ENCODE measurements at places on chromosomes 12 and 14. TPM values are rescaled to one million over a fixed set of nuclear protein-coding genes. Genes with fewer than 3 reads are reported as not detected.
A peak's percentile ranks its signal among the peaks of the same experiment; 100 is the strongest.

GRCh38 chr12:118850244-118850825, 131.0 kb upstream of the SRRM4 start:
- DNase-seq = no peak

DNA sequence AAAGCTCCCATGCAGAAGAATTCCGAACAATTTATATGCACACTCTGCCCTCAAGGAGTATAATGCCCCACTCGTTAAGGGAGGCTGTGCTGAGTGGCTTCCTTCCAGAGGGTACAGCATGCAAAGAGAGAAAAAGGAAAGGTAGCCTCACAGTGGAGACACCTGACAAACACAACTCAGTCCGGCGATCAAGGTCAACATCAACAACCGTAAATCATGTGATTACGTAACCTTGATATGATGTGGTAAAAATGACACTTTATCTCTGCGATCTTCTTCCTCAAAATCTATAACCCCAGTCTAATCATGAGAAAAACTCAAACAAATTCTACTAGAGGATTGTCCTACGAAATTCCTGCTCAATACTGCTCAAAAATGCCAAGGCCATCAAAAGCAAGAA, 400.5 kb upstream of the CCDC196 start:
- DNase-seq = no peak

DNA sequence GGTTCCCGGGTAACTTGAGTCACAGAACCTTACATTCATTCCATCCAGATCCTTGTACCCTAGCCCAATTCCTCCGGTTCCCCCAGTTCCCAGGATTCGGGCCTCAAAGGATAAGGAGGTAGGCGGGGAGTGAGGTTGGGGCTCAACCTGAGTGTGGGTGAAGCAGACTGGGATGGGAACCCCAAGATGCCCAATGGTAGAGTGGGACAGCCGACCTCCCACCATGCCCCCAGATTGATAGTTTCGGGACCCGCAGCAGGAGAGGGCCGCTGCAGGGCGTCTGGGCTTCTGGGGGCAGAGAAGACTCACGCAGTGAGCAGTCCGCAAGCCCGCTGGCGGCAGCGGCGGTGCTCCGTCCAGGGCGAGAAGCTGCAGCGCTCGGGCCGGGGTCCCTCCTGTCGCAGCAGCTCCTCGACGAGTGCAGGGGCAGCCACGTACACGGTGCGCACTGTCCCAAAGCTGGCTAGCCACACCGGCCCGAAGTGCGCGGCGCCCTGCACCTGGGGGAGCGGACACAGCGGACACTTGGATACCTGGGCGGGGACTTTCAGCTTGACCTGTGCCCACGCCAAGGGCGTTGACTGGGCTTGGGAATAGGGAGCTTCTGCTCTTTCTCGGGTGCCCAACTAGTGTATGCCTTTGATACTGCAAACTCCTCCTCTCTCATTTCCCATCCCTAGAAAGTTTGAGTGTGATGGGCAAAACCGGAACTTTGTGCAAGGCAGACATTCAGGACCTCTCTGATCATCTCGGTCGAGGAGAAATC, 997 bp downstream of the CYP27B1 start:
- DNase-seq = no peak

DNA sequence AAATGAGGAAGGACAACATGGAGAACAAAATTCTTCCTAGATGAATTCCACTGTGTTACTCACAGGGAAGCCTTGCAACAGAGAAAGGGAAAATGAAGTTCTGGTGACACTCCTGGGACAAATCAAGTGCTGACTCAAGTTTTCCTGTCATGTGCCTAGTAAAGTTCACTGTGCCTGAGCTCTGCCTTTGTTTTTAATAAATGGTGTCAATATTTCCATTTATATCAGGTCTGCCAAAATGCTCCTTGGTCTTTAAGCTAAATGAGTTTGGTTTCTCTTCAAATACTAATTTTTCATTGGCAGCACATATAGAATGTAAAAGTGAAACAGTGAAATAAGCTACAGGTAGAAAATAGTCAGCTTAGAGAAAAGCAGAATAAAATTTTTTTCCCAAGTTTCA, 33.0 kb downstream of the HIGD1C start:
- peak; percentile 24 for DNase-seq

DNA sequence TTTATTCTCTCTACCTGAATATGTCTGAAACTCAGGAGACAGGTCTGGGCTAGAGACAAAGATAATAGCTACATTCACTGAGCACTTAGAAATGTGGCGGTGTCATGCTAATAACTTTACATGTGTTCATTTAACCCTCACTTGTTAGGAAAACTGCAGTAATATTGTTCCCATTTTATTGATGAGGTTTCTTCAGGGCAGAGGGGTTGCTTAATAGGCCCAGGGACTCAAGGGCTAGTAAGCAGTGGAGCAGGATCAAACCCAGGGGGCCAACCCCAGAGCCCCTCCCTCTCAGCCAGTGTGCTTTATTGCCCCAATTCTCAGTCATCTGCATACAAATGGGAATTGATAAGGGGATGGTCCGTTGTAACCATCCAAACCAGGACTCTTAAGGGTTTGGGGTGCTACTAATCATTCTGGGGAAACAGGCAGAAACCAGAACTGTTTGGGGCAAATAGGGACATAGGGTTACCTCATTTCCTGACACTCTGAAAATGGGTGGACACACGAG, 142.8 kb upstream of the AMIGO2 start:
- DNase-seq = no peak

TCL1B gene
- total RNA-seq = not detected

DNA sequence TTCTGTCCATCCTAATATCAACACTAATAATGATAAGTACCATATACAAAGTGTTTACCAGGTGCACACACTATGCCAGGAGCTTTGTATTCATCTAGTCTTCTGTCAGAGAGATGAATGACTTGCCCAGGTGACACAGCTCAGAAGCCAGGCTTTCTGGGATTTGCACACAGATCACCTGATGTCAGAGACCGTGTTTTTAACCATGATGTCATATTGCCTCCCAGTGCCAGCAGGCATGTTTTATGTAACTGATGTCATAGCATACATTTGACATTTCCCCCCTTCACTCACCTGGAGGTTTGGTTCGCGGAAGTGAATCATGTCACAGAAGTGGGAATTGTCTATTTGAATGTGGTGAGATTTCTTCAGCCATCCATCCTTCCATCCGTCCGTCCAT, 5.7 kb downstream of the WSCD2 start:
- no peak for DNase-seq

PLXNC1 gene
- 0.24 TPM for total RNA-seq

DNA sequence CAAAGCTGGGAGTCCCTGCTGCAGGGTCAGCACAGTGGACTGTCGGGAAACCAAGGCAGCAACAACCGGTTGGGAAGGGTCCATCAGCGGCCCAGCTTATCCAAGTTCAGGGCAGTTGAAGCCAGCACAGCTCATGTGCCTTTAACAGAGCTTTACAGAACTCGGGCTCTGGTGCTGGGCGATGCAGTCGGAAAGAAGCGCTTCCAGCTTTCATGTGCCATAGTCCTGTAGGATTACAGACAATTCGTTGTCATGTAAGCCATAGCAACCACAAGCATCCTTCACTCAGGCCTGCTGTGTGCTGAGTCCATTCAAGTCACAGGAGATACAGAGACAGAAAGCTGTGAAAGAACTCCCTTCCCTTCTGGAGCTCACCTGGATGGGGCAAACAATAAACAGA, 3.5 kb upstream of the FAM181A start:
- no peak for DNase-seq

FAM186B gene
- total RNA-seq = 0.29 TPM

- DNase-seq = no peak
These were observed 1.3 kb downstream of the TEX52 start for GRCh38 chr12:2855546-2855945.

- DNase-seq = peak; percentile 10
These were observed 65.8 kb upstream of the DACT1 start for GRCh38 chr14:58571769-58572472.

DNA sequence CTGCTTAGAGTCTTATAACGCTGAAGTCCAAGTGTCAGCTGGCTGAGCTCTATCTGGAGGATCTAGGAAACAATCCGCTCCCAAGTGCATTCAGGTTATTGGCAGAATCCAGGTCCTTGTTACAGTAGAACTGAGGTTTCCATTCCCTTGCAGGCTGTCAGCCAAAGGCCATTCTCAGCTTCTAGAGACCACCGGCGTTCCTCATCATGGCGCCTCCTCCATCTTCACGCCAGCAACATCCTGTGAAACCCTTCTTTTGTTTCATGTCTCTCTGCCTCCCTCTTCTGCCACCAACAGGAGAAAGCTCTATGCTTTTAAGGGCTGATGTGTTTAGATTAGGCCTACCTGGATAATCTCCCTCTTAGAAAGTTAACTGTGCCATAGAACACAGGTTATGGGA, 133.0 kb upstream of the RASSF8 start:
- no peak for DNase-seq

GRCh38 chr12:122201381-122201780, 2.1 kb upstream of the B3GNT4 start:
- no peak for DNase-seq

GRCh38 chr14:83994020-83994419, 1535.9 kb upstream of the FLRT2 start:
- DNase-seq = no peak

GRCh38 chr14:58796242-58797009, 158.7 kb downstream of the DACT1 start:
- DNase-seq = no peak

GRCh38 chr12:108580531-108580930, 17.4 kb downstream of the TMEM119 start:
- DNase-seq = no peak

GRCh38 chr14:22070119-22070982, 396.7 kb upstream of the OR4E1 start:
- DNase-seq = peak; percentile 3

DNA sequence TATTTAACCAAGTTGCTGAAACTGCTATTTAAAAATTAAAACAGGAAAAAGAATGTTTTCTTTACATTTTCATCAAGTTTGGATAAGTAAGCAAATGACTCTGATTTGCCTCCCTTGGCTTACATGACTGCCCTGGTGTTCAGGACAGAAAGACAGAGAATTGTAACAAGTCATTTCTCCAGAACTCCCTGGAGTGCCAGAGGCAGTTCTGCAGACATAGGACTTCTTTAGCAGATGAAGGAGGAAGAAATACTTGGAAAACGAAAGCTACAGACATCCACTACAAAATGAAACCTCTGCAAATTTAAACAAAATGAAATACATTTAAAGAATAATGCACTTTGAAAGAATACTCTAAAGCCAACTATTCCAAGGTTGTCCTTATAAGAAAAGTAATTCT, 253.9 kb downstream of the LRFN5 start:
- DNase-seq = no peak

DNA sequence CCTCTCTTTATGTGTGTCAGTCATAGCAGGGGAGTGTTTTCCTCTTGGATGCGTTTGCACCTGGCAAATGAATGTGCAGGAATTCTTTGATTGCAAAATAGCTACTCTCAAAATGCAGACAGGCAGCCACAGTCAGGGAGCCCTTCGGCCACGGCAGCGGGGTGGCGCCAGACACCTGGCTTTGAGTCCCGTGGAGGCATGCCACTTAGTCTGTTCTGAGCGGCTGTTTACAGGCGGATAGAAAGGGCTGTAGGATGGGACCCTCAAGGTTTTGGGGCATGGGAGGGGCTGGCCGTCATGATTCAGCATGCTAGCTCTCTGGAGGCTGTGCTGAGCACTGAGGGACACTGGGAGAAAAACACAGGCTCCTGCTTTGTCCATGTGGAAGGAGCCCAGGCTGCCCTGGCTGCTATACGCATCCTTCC, 117.1 kb downstream of the SLC25A47 start:
- peak; percentile 8 for DNase-seq

GRCh38 chr12:87217491-87217890, 811.7 kb downstream of the C12orf50 start:
- DNase-seq = no peak

SOX5 gene
- total RNA-seq = 1.4 TPM

DNA sequence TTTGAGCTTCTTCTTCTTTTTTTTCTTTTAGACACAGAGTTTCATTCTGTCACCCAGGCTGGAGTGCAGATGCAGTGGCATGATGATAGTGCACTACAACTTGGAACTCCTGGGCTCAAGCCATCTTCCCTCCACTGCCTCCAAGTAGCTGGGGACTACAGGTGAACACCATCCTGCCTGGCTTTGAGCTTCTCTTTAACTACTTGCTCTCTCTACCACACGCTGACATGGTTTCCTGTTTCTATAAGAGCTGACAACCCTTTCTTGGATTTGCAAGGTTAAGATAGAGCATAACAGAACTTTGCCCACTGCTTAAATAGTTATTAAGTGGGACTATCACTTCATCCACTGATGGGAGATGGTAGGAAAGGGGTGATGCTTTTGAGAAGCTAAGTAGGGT, 82.4 kb upstream of the SLC38A2 start:
- no peak for DNase-seq

SRGAP1 gene
- 2.3 TPM for total RNA-seq

- DNase-seq = peak; percentile 22
These were observed 790 bp downstream of the GTF2A1 start for GRCh38 chr14:81219759-81220579.

- DNase-seq = no peak
These were observed 21.1 kb upstream of the TTC7B start for GRCh38 chr14:90837355-90837754.

KLRB1 gene
- not detected for total RNA-seq

DNA sequence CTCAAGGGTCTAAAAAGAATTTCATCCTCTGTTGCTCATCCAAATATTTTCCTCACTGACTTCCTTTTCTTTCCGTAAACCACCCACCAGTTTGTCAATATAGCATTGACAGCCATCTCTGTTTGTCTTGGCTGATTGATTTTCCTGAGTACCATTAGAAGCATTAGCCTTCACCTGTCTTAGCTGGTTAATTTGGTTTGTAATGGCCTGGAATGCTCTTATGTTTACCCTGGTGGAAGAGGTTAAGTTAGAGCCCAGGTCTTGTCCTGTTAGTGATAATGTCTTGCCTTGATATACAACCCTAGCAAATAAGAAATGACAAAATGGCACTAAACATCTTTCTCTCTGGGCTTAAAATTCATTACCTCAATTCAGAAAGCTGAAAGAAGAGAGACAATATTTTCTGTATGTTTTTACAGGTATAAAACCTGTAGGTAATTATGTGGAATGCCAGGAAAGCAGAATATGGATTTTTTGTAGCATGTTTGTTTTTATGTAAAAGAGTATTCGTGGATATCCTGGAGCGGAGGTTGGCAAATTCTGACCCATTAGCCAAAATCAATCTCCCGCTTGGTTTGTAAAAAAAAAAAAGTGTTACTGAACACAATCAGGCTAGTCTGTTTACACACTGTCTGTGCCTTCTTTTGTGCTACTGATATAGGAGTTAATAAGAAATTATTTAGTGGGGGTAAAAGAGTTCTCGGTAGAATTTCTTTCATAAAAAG, 224.4 kb upstream of the DAAM1 start:
- DNase-seq = no peak

GRCh38 chr12:23949348-23950209, at the start of gene SOX5:
SOX5 (minus strand) TSS chr12:23949670; CDS start chr12:23949601, 69 bp downstream.
- DNase-seq = peak; percentile 29

- DNase-seq = no peak
These were observed 110.2 kb downstream of the SNAPC1 start for GRCh38 chr14:61872452-61872851.

DNA sequence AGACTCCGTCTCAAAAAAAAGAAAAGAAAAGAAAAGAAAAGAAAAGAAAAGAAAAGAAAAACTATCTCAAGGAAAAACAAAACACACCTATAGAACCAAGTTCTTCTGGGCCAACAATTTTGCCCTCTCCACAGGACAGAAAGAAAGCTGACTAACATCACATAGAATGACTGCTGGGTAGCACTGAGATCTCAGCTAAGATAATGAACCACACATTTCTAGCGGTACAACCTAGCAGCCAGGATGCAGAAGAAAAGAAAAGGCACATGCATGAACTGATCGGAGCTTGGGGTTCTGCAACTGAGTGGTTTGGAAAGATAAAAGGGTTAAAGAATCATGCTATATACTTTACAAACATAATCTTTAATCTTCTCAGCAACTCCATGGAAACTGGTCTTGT, 19.5 kb downstream of the TMED10 start:
- DNase-seq = peak; percentile 8

TMEM233 gene
- total RNA-seq = 0.59 TPM
